ENCODE measurements at places on chromosomes 6 and 20.

DNA sequence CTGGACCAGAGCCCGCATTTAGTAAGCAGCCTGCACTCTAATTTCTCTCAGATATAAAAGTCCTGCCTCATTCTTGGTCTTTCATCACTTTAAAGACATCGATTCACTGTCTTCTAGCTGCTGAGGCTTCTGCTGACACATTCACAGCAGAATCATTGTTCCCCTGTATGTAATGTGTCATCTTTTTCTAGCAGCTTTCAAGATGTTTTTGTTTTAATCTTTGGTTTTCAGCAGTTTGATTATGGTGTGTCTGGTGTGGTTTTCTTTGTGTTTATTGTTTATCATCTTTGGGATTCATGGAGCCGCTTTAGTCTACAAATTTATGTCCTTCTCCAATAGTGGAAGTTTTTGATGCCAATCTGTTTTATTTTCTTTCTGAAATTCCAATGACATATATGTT, 157.3 kb upstream of the STMND1 start:
- no peak for DNase-seq

DNA sequence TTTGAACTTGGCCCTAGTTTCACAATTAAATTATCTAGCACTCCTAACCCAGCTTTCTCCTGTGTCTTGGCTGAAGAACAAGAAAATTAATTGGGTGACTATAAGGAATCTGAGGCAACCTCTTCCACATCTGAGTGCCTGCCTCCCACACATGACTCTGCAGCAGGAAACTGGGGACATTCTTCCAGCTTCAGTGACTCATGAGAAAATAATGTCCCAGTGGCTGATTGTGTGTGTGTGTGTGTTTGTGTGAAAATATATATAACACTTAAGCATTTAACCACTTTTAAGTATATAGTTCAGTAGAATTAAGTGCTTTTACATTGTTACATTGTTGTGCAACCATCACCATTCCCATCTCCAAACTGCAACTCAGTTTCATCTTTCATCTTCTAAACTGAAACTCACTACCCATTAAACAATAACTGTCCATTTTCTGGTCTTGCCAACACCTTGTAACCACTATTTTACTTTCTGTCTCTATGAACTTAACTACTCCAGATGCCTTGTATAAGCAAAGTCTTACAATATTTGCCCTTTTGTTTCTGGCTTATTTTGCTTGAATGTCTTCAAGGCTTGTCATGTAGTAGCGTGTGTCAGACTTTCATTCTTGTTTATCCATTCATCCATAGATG, 8.7 kb downstream of the TRIM38 start:
- DNase-seq, result no peak

- no peak for DNase-seq
Measured at GRCh38 chr20:35661053-35661452, 3.6 kb downstream of the CPNE1 start.

DNA sequence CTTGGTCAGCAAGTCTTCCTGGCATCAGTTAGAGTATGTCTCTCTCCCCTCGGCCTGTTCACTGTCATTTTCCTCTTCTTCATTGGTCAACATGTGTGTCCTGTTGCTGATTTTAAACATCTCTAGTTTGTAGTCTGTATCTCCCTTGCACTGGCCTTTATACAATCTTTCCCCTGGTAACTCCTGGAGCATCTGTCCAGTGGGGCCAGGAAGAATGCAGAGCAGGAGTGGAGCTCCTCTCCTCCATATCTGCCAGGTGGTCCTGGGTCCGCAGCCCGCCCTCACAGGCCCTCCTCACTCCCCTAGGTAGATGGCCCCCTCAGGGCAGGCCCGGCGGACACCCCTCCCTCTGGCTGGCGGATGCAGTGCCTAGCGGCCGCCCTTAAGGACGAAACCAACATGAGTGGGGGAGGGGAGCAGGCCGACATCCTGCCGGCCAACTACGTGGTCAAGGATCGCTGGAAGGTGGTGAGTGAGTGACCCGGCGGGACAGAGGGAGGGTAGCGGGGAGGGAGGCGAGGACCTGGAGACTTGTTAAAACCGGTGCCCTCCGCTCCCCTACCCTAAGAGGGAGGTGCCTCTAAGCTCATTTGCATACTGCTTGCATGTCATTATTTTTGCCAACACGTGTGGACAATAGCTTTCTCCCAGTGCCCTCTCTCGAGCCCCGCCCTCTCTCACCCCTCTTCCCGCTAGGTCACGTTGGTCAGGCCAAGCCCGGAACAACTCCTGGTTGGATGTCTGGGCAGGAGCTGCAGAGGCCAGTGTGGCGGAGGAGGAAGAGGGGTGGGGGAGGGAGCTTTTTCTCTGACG, 3.2 kb downstream of the TTBK1 start:
- no peak for DNase-seq

DNA sequence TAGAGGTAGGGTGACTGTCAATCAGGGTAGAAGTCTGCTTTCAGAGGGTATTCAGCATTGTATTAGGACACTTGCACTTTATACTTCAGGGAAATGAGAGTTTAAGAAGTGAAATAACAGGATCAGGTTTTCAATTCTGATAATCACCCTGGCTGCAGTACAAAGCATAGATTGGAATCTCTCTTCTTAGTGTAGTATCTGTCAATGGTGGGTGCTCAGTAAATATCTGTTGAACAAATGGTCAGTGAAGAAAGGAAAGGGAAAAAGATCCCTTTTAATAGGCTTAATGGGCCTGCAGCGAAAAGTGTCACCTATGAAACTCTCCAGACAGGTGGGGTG, 18.7 kb downstream of the TUBB2B start:
- no peak for DNase-seq

DNA sequence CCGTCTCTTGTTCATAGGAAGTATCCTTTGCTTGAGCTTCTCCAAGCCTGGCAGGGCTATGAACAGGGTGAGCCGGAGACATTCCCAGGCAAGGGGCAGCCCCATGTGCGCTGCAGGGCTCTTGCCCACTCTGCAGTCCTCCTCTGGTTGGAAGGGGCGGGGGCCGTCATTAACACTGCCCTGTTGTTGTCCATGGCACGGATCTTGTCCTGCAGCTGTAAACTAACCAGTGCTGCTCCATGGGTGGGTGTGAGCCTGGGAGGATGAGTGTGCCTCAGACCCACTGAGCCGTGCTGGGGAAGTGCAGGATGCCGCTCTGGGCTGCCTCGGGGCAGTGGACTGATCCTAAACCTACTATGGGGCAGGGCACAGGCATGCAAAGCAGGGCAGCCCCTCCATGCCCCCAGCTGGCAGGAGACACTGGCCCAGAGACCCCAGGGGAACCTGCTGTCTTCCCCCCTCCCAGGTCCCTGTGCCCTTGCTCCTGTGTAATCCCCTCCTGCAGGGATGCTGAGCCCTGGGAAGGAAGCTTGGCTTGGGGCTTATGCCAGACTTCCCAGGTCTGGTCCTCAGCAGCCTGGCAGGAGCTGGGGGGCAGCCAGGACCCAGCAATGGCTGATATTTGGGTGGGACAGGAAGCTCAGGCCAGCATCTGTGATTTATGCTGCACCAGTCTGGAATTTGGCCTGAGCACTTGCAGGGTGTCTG, 8.5 kb downstream of the EBF4 start:
- DNase-seq, result no peak

DNA sequence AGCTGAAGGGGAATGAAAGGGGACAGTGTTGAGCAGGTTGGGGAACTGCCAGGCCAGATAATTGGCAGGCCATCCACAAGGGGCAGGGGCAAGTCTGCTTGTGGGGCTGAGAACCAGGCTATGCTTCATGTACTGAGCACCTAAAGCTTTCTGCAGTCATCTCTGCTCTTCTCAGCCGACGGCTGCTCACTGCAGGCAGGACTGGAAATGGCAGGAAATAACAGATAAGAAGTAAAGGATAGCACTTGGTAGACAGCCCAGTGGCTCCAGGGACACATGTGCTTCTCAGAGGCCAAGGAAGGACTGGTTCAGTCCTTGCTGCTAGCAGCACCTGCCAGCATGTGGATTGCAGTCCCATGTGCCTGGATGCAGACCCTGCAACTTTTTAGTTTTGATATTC, 89.8 kb downstream of the CD164 start:
- DNase-seq, result no peak

DNA sequence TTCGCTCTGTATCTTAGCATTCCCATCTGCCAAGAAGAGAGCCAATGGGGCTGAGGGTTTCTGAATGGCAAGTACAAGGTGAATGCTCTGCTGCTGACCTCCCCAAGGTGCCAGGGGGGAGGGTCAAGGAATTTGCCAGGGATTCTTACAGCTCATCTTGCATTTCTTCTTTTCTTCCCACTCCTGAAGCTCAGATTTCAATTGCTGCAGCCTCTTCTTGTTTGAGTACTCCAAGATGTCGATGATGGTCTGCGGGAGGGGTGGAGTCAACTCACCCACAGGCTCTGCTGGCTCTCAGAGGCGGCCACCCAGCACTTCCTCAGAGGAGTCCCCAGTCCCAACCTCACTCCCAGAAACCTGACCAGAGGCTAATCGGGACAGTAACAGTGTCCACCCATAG, 12.4 kb downstream of the C20orf96 start:
- no peak for DNase-seq

DNA sequence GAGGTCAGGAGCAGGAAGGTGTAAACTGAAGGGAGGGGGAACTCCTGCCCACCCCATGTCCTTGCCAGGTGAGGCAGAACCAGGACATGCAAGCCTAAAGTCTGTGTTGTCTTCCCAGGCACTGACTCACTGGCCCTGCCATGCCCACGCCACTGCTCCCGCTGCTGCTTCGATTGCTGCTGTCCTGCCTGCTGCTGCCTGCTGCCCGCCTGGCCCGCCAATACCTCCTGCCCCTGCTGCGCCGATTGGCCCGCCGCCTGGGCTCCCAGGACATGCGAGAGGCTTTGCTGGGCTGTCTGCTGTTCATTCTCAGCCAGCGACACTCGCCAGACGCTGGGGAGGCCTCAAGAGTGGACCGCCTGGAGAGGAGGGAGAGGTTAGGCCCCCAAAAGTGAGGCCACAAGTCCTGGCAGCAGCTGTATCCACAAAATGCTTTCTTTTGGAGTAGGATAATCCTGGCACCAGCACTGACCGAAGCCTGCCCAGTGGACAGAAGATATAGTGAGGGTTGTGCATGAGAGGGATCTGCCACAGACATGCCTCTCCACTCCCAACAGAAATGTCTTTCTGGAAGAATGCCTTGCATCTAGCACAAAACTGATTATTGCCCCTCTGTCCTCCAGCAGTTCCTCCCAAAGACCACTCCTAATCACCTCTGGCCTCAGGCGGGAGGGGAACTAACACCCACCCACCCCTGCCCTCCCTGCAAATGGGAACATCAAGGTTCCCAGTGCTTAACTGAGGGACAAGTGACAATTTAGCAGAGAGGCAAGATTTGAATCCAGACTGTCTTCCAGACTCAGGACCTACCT, 812 bp downstream of the MYMX start:
- DNase-seq, result no peak

DNA sequence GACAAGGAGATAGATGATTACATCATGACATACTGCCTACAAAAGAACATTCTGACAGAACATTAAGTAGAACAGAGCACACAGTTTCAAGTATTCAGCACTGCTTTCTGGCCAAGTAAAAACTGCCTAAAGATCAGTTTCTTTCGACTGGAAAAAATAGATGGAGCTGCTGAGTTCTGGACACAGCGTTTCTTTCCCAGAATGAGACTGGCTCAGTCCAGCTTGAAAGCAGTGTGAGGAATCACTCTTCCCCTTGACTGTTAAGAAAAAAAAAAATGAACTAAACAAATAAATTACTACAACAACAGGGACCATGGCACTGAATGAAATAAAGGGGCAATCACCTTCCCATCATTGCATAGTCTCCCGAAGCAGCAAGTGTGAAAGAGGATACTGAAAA, 4.4 kb upstream of the LYRM2 start:
- DNase-seq, result no peak

DNA sequence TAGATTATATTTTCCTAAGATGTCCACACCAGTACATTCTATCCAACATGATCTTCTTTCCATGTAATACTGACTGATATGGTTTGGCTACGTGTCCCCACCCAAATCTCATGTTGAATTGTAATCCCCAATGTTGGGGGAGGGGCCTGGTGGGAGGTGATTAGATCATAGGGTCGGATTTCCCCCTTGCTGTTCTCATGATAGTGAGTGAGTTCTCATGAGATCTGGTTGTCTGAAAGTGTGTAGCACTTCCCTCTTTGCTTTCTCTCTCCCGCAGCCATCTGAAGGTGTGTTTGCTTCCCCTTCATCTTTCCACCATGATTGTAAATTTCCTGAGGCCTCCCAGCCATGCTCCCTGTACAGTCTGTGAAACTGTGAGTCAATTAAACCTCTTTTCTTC, 12.2 kb upstream of the HBS1L start:
- DNase-seq, result peak; percentile 40

- no peak for DNase-seq
Measured at GRCh38 chr6:42378125-42378524, 73.6 kb downstream of the TRERF1 start.

DNA sequence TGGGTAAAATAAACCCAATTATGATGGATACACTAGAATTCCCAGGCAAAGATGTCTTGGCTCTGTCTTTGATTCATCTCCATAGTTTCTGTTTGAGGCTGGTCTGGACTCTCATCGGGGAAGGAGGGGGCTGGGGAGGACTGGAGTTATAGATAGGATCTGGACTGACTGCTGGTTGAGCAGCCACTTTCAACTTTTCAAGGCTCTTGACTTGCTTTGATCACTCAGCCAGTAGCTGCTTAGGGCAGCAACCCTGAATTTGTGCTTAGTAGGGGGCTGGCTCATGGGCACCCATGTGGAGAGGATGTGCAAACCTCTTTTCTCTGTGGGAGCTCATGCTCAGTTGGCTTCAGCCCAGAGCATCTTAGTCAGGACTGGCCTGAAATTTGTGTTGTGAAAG, 114.0 kb upstream of the NEDD9 start:
- no peak for DNase-seq

DNA sequence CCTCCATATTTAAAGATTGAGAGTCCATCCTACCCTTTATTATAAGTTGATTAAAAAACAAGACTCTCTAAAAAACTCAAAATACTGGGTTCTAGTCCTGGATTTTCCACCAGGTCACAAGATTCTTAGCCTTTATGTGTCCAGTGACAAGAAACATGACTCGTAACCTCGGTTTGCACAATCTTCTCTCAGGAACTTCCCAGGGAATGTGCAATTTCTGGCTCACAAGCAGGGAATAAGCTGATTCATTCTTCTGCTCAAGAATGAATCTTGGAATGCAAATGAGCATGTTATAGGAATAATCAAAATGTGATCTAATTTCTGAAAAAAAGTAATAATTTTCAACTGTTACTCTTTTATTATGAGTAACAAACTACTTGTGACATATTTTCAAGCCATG, 45.1 kb downstream of the OGFRL1 start:
- DNase-seq, result no peak

DNA sequence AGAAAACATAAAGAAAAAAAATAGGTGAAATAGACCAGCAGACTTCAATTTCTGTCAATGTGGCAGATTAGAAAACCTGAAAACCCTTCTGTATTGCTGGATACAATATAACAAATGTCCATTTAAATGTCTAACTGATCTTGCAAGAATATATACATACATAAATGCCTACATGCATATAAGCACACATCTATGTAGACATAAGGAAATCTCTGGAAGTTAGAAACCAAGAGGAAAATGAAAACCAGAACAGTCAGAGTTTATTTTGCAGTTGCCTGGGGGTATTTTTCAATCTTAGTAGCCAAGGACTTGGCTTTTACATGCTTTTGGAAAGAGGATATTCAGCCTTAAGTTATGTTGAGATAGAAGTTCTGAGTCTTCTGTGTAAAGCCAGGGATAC, 184.0 kb downstream of the RPS12 start:
- DNase-seq, result no peak
